Naive B cell (primary cell): ENCODE measurements at places on chromosomes 16 and 17. TPM values are rescaled to one million over a fixed set of nuclear protein-coding genes. Genes with fewer than 3 reads are reported as not detected.

- H3K36me3 ChIP-seq = peaks cover 8% of the 10 kb centered on the region
- H3K27ac ChIP-seq = no peak overlapping the region
- peaks cover 68% of the 10 kb centered on the region for H3K27me3 ChIP-seq
- H3K4me3 ChIP-seq = no peak overlapping the region
These were observed 14.4 kb downstream of the EPOP start for GRCh38 chr17:38660097-38661025.

GRCh38 chr17:41153856-41154255 is 4.2 kb upstream of the KRTAP4-5 start:
- H3K4me1 ChIP-seq = peaks cover 10% of the 10 kb centered on the region
- no peak for DNase-seq
- H3K27me3 ChIP-seq = no peaks in the 10 kb centered on the region
- no peaks in the 10 kb centered on the region for H3K36me3 ChIP-seq

GRCh38 chr17:69853541-69854224 is 221.3 kb upstream of the KCNJ16 start:
- no peak overlapping the region for H3K4me3 ChIP-seq
- no peak overlapping the region for H3K27ac ChIP-seq
- H3K36me3 ChIP-seq = no peaks in the 10 kb centered on the region
- H3K4me1 ChIP-seq = no peaks in the 10 kb centered on the region

GRCh38 chr17:75147878-75148546 is 6.3 kb downstream of the JPT1 start:
- no peak overlapping the region for H3K27ac ChIP-seq
- H3K27me3 ChIP-seq = no peaks in the 10 kb centered on the region
- peaks cover 18% of the 10 kb centered on the region for H3K4me1 ChIP-seq
- H3K4me3 ChIP-seq = no peak overlapping the region
- peaks cover 3% of the 10 kb centered on the region for H3K36me3 ChIP-seq

Gene VPS35
- 97.3 TPM for polyA plus RNA-seq

DNA sequence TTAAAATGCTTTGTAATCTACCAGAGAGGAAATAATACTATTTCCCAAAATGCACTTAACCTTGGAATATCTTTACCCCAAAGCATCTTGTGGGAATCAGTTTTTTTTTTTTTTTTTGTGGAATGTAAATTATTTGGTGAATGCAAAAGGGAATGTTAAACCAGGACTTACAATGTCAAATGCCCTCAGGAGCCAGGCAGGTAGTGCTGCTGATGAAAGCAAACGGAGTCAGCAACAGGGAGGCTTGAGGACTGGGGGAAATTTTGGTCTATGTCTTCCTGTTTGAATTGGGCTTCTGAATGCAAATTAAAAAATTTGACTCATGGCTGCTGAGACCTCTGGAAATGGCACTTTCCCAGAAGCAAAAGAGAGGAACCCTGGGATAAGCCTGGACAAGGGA is 96.5 kb upstream of the NLRP1 start:
- peaks cover 12% of the 10 kb centered on the region for H3K4me1 ChIP-seq
- DNase-seq = no peak
- H3K27ac ChIP-seq = no peak overlapping the region

DNA sequence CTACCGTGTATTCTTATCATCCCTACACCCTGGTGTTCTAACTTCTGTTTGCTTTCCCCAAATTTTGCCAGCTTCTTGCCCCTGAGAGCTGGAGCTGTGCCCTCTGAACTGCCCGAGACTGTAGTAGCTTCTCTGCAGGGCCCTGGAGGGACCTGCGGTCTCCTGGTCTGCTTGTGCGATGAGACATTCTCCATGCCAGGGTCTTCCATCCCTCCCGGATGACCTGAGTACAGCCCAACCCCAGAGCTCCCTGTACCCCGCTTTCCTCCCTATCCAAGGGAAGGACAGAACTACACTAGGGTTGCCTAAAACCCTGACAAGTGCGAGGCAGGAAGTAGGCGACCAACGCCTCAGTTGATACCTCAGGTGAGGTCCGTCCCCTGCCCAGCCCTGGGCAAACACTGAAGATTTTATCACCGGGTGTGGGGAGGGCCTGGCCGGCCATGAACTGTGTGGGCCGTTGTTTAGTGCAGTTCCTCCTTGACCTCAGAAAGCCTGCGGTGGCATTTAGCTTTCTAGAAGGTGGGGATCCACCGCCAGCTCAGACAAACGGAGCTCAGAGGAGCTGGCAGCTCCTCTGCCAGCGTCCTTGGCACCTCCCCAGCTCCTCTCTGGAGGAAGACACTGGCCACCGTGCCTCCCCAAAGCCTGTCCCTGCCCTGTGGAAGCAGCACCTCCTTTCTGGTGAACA is 13.7 kb downstream of the CANT1 start:
- no peaks in the 10 kb centered on the region for H3K27me3 ChIP-seq
- no peak for DNase-seq
- no peak overlapping the region for H3K4me3 ChIP-seq

DNA sequence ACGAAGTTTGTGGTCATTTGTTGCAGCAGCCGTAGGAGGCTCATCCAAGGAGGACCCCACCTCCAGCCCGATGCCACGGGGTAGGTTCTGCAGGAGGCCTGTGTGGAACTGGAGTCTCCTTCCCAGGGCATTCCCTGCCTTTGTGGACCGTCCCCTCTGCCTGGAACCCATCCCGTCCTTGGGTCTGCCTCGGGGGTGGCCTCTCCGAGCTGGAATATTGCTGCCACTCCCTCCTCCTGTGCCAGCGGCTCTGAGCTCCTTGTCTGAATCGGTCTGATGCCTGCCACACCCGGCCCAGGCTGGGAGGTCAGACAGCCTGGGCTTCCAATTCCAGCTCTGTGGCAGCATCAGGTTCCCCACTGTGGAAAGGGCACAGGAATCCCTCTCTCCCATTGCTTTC is 18.8 kb downstream of the DOC2B start:
- H3K27me3 ChIP-seq = peaks cover 4% of the 10 kb centered on the region
- no peak overlapping the region for H3K4me3 ChIP-seq
- no peak for DNase-seq
- no peak overlapping the region for H3K27ac ChIP-seq
- no peaks in the 10 kb centered on the region for H3K4me1 ChIP-seq
